Eye (tissue), 1 donor: ENCODE measurements at places on chromosomes 1 and 21.
A peak's percentile ranks its signal among the peaks of the same experiment; 100 is the strongest.

- DNase-seq, result no peak
Observed at GRCh38 chr1:51242546-51242945, 6.5 kb downstream of the RNF11 start.

- DNase-seq, result peak; percentile 41
Observed at GRCh38 chr1:53913352-53914033, 19.5 kb downstream of the DIO1 start.

DNA sequence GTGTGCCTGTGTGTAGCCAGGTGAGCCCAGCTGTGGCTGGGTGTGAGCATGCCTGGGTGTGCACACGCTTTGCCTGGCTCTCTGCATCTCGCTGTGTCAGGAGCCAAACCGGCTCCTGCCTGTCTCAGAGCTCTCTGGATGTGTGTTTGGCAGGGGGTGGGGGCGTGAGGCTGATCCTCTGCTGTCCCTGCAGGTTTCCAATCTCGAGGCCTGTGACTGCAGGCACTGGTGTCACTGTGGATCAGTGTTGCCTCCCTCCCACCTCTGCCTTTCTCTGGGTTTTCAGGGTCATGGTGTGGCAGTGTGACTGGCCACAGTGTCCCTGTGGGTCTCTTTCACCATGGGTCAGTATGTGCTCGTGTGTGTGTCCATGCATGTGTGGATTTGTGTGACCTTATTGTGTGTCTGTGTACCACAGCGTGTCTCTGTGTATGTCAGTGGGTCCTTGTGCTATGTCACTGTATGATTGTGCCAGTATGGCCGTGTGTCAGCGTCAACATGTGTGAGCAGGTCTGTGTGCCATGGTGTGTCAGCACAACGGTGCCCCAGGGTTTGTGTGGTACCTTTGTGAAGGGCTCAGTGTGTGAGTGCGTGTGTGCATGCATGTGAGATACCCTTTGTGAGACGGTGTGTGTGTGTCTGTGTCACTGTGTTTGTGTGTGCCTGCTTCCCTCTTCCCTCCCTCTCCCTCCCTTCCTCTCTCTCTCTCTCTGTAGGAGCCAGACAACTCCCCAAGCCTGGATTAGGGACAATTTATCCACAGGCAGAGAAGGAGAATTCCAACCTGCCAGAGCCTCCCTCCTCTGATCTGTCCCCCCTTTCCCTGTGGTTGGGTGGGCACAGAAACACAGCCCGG, 43.4 kb downstream of the AHDC1 start:
- DNase-seq, result peak; percentile 77

DNA sequence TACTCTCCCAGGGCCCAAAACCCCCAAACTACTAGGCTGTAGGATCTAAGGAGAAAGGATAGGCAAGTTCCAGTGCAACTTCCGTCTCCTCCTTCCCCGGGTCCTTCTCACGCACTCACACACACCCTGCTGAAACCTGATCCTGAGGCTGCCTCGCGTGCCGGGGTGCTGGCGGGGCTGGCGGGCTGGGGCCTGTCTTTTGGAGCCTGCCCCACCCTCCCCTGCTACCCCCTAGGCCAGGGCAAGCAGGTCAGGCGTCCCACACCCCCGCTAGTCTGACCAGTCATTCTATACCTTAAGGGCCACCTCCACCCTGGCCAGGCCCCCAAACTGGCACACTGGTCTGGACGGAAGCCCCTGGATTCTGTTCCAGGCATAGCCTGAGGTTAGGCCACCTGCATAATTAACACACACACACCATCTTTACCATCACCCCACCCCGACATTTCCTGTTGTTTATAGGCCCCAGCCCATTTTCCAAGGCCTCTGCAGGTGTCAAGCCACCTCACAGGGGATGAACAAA, 48.3 kb upstream of the ARTN start:
- peak; percentile 42 for DNase-seq

DNA sequence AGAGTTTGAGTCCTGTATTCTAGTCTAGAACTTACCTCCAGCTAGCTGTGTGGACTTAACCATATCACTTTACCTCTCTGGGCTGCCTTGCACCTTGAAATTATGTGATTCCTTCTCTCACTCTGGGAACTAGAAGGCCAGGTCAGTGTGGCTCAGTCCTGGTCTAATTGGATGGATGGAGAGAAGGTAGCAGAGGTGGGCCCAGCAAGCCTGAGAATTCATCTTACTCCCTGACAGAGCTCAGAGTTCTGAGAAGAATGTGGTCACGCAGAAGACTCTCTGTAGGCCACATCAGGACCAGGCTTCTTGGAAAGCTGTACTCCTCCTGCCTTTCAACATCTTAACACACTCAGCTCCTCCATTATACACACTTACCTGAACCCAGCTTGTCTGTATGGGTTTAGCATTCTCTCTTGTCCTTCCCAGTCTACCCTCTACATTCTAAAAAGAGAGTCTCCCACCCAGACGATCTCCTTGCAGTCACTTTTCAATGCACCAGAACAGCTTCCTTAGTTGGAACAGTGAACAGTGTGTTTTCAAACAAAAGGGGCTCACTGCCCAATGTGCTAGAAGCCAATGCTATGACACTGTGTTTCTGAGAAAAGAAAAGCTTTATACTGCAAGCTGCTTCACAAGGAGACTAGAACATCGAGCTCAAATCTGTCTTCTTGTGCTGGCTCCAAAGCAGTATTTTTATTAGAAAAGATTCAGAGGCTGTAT, 60.5 kb downstream of the CAPN9 start:
- no peak for DNase-seq

DNA sequence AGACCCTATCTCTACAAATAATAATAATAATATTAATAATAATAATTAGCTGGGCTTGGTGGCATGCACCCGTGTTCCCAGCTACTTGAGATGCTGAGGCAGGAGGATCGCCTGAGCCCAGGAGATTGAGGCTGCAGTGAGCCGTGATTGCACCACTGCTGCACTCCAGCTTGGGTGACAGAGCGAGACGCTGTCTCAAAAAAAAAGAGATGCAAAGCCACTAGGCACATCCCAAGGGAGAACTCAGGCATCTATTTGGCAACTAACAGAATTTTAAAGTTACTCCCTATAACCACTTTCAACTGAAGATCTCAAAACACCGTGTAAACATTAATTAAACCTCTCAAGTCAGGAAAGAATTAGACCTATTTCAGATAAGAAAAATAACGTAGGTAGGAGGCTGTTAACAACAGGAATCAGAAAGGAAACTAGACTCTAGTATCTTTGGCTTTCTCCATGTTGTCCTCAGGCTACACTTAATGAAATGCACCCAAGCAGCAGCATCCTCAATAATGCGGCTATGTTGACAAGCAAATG, 3.7 kb downstream of the RNF19B start:
- no peak for DNase-seq

- DNase-seq, result no peak
Observed at GRCh38 chr1:156371553-156372264, 2.7 kb downstream of the RHBG start.

- DNase-seq, result no peak
Observed at GRCh38 chr21:33682992-33683627, 40.8 kb downstream of the ITSN1 start.

DNA sequence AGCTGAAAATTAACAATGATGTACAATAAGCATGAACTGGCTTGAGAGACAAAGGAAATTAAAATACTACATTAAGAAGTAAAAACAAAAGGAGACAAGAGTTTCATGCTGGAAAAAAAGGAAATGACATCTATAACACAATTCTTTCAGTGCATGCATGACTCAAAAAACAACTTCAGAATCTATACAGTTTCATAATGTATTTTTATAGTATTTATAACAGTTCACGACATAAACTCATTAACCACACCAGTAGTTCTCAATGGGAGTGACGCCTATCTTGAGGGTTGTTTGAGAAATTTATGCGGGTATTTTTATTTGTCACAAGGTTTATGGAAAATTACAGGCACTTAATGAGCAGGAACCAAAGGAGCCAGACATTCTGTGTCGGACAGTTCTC, 168.5 kb downstream of the SMYD3 start:
- DNase-seq, result no peak

DNA sequence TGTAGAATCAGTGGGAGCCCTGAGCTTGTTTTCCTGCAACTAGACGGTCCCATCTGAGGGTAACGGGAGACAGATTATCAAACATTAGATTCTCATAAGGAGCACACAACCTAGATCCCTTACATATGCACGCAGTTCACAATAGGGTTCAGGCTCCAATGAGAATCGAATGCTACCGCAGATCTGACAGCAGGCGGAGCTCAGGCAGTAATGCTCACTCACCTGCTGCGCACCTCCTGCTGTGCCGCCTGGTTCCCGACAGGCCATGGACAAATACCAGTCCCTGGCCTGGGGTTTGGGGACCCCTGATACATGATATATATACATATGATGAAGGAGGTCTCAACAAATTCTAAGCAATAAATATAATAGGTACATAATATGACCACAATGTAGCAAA, 19.7 kb upstream of the SMIM12 start:
- peak; percentile 19 for DNase-seq

DNA sequence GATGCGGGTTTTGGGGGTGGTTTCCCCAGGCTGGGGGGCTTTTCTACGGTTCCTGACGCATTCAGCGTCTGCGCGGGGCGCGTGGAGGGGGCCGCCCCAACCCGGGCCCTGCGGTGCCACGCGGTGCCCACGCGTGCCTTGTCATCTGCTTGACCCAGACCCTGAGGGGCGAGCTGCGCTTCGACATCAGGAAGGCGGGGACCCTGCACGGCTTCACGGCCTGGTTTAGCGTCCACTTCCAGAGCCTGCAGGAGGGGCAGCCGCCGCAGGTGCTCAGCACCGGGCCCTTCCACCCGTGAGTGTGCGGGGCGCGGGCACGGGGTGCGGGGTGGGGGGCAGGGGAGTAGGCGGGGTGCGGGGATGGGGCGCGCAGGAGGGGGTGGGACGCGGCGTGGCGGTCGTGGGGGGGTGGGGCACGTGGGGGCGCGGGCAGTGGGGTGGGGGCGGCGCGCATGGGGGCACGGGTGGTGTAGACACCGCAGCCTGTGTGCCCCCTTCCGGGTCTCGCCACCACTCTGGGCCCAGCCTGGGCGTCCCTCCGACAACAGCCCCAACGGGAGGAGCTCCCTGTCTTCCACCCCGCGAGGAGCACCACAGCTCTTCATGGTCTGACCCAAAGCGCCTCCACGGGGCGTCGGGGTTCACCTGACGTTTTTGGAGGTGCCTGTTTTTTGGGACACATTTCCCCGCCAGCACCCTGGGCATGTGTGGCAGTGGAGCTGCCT, 26.3 kb downstream of the PRMT2 start:
- DNase-seq, result no peak

GRCh38 chr1:236835491-236835890, 40.4 kb downstream of the MTR start:
- no peak for DNase-seq

DNA sequence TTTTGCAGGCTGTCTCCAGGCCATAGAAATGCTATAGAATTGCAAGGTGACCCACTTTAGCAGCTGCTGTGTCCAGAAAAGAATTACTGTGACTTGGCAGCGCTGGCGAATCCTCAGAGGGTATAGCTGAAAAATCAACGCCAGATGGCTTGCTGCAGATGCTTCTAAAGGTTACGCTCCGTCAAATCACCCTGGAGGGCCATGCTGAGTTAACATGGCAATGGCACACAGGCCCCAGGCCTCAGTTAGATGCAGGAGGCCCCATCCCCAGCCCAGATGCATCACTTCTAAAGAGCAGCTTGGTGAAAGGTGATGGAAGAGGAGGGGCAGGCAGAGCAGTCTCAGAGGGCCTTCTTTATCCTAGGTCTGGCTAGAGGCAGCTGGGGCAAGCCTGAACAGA, 18.0 kb downstream of the KIAA1614 start:
- peak; percentile 89 for DNase-seq

- DNase-seq, result no peak
Observed at GRCh38 chr1:217897100-217897499, 266.0 kb downstream of the SPATA17 start.

- DNase-seq, result peak; percentile 34
Observed at GRCh38 chr1:29649189-29650040, 413.1 kb downstream of the PTPRU start.

- no peak for DNase-seq
Observed at GRCh38 chr1:228120857-228121489, 11.9 kb upstream of the MRPL55 start.

- DNase-seq, result no peak
Observed at GRCh38 chr1:207876131-207876530, 34.8 kb downstream of the CD34 start.
